ENCODE measurements at places on chromosomes 2 and 18.

GRCh38 chr2:101205521-101206479, 46.9 kb upstream of the CNOT11 start:
- DNase-seq = peak; percentile 84

GRCh38 chr2:122166820-122167219, 411.4 kb downstream of the TSN start:
- DNase-seq = no peak

- no peak for DNase-seq
Measured at GRCh38 chr2:99275882-99276281, 20.4 kb upstream of the LYG2 start.

GRCh38 chr18:34709750-34710441, at the start of gene DTNA:
Gene DTNA, plus strand, starts transcription at chr18:34710298. Its CDS starts 45,679 bp downstream, at chr18:34755977.
- peak; percentile 80 for DNase-seq

DNA sequence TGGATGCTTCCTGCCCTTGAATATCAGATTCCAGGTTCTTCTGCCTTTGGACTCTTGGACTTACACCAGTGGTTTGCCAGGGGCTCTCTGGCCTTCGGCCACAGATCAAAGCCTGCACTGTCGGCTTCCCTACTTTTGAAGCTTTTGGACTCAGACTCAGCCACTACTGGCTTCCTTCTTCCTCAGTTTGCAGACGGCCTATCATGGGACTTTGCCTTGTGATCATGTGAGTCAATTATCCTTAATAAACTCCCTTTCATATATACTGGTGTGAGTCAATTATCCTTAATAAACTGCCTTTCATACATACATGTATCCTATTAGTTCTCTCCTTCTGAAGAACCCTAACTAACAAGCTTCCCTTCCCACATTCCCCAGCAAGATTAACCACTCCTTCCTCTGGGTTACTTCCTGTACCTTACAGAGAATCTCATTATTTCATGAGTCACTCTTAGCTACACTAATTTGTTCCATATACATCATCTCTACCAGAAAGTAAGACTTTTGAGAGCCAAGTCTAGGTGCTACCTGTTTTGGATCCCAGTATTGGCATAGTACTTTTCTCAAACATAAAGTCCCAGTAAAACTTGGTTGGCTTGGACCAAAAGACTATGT, 31.3 kb upstream of the LRATD1 start:
- DNase-seq = no peak

GRCh38 chr2:9330612-9331270, 92.6 kb downstream of the ITGB1BP1 start:
- DNase-seq = no peak

- DNase-seq = no peak
Measured at GRCh38 chr2:34242763-34243123, 643.6 kb upstream of the FAM98A start.

DNA sequence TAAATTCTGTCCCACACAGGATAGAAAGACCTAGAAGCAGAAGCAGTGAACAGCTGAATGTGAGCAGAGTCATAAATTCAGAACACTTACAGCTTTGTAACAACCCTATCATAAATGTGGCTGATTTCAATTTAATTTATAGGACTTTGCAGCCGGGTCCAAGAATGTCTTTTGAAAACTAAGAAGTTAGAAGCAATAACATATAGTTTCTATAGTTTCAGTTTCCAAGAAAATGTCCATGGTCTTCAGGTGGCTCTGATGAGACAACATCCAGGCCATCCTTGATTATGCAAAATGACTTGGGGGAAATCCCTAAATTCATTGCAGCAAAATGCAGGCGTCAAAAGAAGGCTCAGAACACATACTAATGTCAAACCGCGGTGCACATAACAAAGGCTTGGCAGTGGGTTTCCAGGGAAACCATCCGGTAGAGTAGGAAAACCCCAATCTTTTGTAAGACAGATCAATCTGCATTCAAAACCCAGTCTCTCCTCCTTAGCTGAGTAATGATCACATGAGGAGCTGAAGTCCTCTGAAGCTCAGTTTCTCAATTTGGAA, 442.2 kb upstream of the ID2 start:
- peak; percentile 33 for DNase-seq

DNA sequence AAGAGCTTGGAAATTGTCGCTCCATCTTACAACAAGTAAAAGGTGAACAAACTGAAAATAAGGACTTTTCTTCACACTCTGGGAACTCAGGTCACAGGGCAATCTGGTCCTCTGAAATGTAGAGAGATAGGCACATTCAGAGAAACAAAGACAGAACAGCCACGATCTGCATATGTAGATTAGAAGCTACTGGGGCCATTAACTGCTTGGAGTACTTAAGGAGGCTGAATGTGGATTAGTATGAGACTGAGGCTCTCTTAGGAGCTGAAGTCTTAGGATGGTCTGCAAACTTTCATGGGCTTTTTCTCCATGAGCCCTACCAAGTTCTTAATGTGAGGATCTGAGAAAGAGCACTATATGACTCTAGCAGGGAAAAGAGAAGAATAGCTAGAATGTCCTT, 265.3 kb upstream of the NXPH2 start:
- peak; percentile 93 for DNase-seq

DNA sequence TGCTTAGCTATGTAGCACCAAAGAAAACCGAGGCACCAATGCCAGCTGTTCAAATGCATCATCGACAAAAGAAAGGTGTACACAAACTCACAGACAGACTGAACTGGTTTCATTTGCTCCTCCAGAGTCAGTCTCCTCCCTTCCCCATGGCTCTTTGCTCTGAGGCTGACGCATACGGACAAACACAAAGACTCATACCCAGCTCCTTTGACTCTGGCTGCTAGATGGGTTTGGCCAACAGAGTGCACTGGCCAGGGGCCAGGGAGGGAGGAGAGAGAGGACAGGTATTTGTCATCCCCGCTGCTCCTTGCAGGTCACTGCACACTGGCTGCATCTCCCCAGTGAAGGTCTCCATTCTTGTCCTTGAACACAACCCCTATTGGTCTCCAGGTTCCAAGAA, 40.7 kb downstream of the DNER start:
- DNase-seq = no peak

- DNase-seq = no peak
Measured at GRCh38 chr2:41803361-41803760, 244.5 kb upstream of the PKDCC start.

GRCh38 chr2:186732843-186733242, 39.0 kb downstream of the FAM171B start:
- no peak for DNase-seq

DNA sequence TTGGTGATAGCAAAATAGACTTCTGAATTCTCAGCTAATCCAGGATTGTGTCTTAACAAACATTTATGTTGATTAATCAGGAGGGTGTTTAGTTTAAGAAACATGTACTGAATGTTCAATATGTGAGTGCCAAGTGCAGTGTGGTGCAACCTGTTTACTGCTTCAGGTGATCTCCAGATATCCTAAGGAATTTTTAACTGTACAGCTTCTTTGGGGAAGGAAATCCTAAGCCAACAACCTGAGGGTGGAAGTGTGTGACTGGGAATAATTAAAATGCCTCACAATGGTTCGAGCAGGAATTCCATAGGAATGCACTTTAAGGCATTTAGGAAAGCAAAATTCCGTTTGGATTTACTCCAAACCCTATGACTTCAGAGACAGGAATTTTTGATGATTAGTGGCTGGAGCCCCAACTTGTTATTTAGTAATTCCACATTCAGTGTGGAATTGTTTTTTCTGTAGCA, 16.4 kb downstream of the CRIM1 start:
- DNase-seq = peak; percentile 94

- DNase-seq = peak; percentile 93
Measured at GRCh38 chr2:20411361-20411894, 35.4 kb upstream of the RHOB start.

- DNase-seq = no peak
Measured at GRCh38 chr18:30489890-30490643, 552.5 kb downstream of the DSC3 start.

DNA sequence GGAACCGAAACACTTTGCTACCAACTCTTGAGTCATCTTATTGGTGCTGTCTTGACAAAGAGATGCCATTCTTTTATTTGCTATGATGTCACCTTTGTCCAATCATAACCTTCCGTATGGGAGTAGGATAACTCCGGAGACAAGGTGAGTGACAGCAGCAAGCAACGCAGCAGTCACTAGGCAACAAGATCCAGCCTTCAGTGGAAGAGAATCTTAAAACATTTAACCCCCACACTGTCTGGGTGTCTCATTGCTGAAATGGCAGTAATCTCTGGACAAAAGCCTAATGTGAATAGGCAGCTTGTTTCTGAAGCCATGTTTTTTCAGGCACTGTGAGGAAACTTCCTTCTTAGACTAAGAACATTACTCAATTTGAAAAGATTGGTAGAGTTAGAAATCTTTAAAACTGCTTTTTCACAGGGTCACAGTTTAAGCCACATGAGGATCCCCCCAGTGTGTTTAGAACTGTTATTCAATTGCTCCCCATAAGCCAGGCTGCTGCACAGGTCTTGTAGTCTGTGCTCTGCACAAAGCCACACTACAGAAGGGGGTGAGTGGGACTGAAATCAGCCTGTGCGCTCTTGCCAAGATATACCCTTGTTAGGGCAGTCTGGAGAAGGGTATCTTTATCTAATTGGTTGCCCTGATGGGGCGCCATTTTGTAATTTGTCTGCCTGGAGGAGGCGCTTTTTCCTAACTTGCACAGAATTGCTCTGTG, 131.5 kb upstream of the STON1 start:
- DNase-seq = peak; percentile 58

- peak; percentile 79 for DNase-seq
Measured at GRCh38 chr2:190343536-190344275, at the start of gene INPP1. Gene INPP1, plus strand, starts transcription at chr2:190343589. Its CDS starts 16,514 bp downstream, at chr2:190360103.

GRCh38 chr2:128488434-128488833, 169.8 kb upstream of the HS6ST1 start:
- DNase-seq = peak; percentile 51

DNA sequence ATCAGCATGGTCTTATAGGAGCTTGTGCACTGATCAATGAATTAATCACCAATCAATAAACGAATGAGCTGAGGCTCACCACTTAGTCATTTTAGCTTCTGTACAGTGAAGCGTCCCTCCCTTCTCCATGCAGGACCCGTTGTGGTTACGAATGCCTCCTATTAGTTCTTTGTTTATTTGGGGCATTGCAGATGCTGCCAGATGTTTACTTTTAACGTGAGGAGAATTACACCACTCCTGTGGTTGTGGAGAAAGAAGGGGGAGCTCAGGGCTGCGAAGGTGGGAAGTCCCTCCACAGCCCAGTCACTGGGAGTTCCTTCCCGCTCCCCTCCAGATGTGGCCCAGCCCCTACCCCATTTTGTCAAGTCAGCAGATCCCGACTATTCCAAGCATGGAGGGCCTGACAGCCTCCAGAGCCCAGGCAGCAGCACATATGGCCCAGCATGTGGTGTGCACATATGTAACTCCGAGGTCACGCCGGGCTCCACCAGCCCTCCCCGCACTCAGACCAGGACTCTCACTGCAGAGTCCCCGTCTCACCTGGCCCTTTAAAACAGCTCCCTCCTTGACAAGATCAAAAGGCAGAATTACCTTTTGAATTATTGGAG, 20.9 kb downstream of the PKDCC start:
- no peak for DNase-seq

DNA sequence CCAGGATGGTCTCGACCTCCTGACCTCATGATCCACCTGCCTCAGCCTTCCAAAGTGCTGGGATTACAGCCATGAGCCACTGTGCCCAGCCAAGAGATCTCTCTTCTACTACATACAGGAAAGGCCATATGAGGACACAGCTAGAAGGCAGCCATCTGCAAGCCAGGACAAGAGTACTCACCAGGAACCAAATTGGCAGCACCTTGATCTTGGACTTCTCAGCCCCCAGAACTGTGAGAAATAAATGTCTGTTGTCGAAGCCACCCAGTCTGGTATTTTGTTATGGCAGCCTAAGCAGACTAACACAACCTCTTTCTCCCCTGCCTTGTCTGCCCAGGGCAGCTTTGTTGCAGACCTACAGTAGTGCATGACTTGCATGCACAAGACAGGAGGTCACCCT, 211.3 kb upstream of the HAAO start:
- DNase-seq = no peak

DNA sequence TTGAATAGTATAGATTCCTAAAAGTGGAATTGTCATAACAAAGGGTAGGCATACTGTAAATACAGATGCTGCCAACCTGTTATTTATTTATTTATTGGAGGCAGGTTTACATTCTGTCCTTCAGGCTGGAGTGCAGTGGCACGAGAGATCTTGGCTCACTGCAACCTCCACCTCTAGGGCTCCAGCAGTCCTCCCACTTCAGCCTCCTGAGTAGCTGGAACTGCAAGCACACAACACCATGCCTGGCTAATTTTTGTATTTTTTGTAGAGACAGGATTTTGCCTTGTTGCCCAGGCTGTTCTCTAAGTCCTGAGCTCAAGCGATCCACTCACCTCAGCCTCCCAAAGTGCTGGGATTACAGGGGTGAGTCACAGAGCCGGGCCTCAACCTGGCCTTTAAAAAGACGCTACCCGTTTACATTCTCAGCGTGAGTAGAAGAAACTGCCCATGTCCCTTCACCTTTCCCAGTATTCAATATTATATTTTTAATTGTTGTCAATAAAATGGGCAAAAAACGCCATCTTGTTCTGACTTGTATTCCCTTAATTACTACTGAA, 3.0 kb upstream of the ROCK2 start:
- DNase-seq = no peak

DNA sequence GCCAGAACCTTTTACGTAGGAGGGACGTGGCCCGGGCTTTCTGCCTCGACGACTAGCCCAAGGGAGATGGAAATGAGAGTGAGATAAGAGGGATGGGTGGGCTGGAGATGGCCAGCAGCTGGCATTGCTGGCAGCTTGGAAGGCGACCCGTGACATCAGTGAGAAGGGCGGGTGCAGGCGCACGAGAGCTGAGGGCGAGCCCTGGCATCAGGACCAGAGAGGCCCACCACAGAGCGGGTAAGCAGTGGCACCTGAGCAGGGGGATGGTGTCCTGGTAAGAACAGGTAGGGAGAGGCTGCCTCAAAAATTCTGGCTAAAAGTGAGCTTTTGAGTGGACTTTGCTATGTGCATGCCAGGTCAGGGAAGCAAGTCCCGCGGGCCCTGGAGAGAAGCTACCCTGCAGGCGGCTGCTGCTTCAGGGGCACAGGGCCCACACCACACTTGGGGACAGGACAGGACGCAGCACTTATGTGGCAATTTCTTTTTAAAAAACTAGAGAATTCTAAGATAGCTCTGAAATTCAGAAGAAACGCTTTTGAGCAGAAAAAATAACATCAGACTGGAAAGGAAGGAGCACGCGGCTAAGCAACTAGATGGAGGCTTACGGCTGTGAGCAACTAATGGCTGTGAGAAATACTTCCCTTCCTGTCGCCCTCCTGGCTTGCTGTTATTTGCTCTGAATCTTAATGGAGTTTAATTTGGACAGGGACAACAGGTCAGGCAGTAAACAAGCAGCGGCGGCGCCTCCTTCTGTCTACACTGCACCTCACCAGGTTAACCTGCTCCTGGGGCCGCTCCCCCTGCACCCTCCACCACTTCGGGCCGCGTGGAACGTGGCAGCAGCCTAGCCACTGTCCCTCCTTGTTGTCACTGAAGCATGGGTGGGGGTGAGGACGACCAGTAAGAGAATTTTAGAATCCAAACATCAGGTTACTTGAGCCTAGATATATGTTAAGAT, 20.5 kb downstream of the THAP4 start:
- no peak for DNase-seq

- no peak for DNase-seq
Measured at GRCh38 chr2:234404957-234405356, 91.9 kb downstream of the ARL4C start.

Measured in mesendoderm (in vitro differentiated cells).